ENCODE measurements at places on chromosomes 7 and 10. TPM values are rescaled to one million over a fixed set of nuclear protein-coding genes. Genes with fewer than 3 reads are reported as not detected.
A peak's percentile ranks its signal among the peaks of the same experiment; 100 is the strongest.

DNA sequence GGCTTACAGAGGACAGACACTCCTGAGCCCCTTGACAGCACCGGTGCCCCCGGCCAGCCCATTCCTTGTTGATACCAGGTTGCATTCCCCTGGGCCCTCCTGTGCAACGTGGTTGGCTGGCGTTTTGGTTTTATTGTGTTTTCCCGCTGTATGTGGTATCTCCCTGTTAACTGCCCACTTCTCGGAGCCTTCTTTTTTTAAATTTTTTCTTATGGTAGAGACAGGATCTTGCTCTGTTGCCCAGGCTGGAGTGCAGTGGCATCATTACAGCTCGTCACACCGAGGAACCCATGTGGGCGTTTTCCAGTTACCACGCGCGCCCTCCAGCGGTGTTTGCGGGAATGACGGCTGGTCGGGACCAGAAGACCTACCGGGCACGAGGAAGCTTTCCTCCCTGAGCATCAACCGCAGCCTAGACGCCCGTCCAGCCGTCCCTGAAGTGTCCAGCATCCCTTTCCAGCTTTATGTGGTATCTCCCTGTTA, 16.9 kb upstream of the ZFAND2A start:
- peaks cover 15% of the 10 kb centered on the region for H3K27me3 ChIP-seq
- H3K4me1 ChIP-seq: peaks cover 14% of the 10 kb centered on the region
- H3K27ac ChIP-seq: no peak overlapping the region
- H3K4me3 ChIP-seq: peak overlapping the region; percentile 41
- DNase-seq: peak; percentile 48
- H3K36me3 ChIP-seq: no peaks in the 10 kb centered on the region

- DNase-seq: no peak
- peaks cover 4% of the 10 kb centered on the region for H3K36me3 ChIP-seq
- peaks cover 11% of the 10 kb centered on the region for H3K27me3 ChIP-seq
- no peaks in the 10 kb centered on the region for H3K4me1 ChIP-seq
Observed at GRCh38 chr10:4492202-4492601, 333.8 kb upstream of the AKR1E2 start.

GRCh38 chr7:135774284-135774683, 25.7 kb upstream of the FAM180A start:
- no peaks in the 10 kb centered on the region for H3K4me1 ChIP-seq
- no peaks in the 10 kb centered on the region for H3K27me3 ChIP-seq
- no peak overlapping the region for H3K4me3 ChIP-seq
- H3K36me3 ChIP-seq: no peaks in the 10 kb centered on the region
- no peak overlapping the region for H3K27ac ChIP-seq

DNA sequence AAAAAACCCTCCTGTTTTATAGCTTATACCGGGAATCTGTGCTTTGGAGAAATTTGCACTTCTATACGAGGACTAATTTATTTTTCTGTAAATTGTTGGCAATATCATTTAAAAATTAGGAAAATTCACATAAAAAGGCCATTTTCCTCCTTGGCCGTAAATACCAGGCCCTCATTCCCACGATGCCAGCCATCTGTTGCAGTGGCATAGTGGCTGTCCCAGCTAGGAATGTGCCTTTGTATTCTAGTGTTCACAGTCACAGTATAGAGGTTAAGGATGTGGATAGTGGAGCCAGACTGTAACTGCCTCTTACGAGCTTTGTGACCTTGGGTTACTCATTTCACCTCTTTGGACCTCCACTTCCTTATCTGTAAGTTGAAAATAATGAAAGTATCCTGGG, 312.5 kb downstream of the GPR158 start:
- H3K27me3 ChIP-seq: no peaks in the 10 kb centered on the region
- no peak overlapping the region for H3K4me3 ChIP-seq
- no peaks in the 10 kb centered on the region for H3K4me1 ChIP-seq

DNA sequence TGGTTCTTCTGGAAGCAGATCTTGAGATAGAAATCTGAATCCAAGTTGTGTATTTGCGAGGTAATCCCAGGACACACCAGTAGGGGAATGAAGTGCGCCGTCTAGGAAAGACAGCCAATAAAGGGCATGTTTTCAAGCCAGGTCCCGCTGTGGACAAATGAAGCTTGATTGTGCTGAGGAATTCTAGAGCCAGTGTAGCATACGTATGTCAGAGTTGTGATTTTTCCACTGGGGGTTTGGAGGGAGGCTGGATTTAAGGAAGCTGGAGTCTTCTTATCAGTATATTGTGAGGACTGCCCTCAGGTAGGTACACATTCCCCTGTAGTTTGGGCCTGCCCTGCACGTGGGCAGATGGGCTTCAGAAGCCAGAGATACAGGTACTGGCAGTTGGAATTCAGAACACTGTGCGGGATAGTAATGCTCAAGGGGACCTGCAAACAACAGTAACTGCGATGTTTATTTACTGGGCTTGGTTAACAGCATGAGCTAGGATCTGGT, 50.9 kb downstream of the GALNT11 start:
- H3K4me1 ChIP-seq: peaks cover 33% of the 10 kb centered on the region
- no peak for DNase-seq
- no peak overlapping the region for H3K4me3 ChIP-seq
- no peak overlapping the region for H3K27ac ChIP-seq

GRCh38 chr10:44921506-44921905, 10.4 kb downstream of the TMEM72 start:
- no peaks in the 10 kb centered on the region for H3K27me3 ChIP-seq
- no peak overlapping the region for H3K4me3 ChIP-seq
- no peak for DNase-seq
- no peak overlapping the region for H3K27ac ChIP-seq

DNA sequence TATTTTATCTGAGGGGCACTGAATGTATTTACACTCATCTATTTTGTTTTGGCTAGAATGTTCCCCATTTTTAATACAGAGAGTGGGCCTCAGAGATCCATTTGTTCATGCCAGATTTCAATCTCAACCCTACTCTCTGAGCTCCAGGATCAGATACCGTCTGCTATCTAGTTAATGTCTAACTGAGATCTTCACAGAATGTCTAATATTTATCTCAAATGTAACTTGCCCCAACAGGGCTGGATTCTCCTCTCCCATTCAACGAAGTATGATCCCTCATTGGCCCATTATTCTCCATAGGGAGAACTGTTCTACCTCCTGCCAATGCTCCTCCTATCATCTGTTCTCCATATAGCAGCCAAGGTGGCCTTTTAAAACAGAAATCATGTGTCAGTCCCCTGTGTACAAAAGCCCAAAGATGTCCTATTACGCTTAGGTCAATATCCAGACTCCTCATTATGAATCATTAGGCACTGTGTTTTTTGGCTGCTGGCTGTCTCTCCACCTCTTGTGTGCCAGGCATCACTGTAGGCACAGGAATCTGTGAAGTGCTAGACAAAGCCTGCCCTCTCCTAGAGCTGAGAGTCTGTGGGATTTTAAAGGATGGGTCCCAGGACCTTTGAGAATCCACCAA, 169.3 kb upstream of the AGK start:
- no peak overlapping the region for H3K27ac ChIP-seq
- no peak overlapping the region for H3K4me3 ChIP-seq
- no peaks in the 10 kb centered on the region for H3K36me3 ChIP-seq
- no peaks in the 10 kb centered on the region for H3K4me1 ChIP-seq
- DNase-seq: no peak

DNA sequence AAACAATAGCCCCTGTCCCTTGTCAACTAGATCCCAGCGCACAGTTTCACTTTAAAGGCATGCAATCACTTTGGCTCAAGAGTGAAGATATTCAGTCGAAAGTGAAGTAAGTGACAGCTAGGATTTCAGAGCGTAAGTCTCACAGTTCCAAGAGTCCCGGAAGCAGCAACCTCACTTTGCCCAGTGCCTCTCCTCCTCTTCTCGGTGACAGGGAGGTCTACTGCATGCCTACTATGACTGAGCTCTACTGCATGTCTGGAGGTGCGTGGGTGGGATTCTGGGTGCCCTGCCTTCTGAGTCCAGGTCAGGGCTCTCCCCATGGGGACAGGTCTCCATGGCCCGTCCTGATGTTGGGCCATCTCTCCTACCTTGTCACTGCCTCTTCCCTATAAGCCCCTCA, 17.0 kb downstream of the PRKCQ start:
- peaks cover 4% of the 10 kb centered on the region for H3K36me3 ChIP-seq
- peaks cover 90% of the 10 kb centered on the region for H3K4me1 ChIP-seq
- no peaks in the 10 kb centered on the region for H3K27me3 ChIP-seq
- no peak for DNase-seq

DNA sequence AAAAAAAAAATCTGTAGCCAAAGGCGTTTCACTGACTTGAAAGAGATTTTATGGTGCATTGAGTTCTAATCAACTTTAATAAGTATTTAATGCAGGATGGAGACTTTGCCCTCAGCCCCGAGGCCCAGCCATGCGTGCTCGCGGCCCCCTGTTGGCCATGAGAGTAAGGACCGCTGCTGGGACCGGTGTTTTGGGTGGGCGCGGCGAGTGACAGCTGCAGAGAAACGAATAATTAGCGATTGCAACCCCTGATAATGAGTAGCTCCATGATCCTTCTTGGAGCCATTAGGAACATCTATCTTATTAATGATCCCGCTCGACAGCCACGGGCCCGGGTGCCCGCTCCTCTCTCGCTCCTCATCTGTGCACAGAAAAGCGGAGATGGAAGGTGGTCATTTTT, 347.4 kb downstream of the RPS24 start:
- peaks cover 8% of the 10 kb centered on the region for H3K27me3 ChIP-seq
- DNase-seq: no peak
- no peak overlapping the region for H3K4me3 ChIP-seq
- no peak overlapping the region for H3K27ac ChIP-seq
- H3K4me1 ChIP-seq: no peaks in the 10 kb centered on the region
- H3K36me3 ChIP-seq: no peaks in the 10 kb centered on the region

Gene SHTN1
- polyA plus RNA-seq: not detected

Gene MGAM2
- not detected for polyA plus RNA-seq

Gene DOCK1
- polyA plus RNA-seq: not detected

Gene PRRT4
- polyA plus RNA-seq: 0.34 TPM

Gene LRRN3
- polyA plus RNA-seq: 127 TPM

Gene IDI2
- not detected for polyA plus RNA-seq

Gene CAMK2B
- not detected for polyA plus RNA-seq

Measured in naive thymus-derived CD8-positive, alpha-beta T cell (primary cell).